Skin of body (tissue), 3 donors: ENCODE measurements at places on chromosomes 7 and 10. TPM values are rescaled to one million over a fixed set of nuclear protein-coding genes. Genes with fewer than 3 reads are reported as not detected.

DNA sequence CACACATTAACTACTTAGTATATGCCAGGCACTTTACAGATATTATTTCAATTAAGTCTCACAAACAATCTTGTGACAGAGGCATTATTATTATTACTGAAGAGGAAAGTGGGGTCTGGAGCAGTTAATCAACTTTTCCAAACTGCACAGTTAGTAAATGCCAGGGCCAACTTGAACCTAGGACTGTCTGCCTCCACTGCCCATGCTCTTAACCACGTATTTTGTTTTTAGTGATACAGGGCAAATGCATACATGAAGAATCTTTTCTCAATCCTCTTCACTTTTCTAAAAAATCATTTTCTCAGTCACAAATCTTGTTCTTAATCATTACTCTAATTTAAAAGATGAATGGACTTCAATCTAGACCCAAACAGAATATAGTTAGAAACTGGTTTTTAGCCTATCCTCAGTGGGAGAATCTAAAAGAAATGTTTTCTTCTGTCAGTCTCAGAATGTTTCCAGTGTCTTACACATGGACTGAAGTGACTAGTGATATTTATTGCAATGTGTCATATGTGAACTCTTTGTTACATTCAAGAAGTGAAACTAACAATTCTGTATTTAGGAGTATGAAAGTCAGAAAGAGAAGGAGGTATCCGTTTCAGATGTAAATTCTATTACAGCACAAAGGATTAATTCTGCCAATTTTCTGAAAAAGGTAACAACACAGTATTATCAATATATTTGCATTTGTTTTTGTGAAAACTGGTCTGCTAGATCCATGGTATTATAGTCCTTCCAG is 55.5 kb upstream of the CCNJ start:
- no peak for DNase-seq

DNA sequence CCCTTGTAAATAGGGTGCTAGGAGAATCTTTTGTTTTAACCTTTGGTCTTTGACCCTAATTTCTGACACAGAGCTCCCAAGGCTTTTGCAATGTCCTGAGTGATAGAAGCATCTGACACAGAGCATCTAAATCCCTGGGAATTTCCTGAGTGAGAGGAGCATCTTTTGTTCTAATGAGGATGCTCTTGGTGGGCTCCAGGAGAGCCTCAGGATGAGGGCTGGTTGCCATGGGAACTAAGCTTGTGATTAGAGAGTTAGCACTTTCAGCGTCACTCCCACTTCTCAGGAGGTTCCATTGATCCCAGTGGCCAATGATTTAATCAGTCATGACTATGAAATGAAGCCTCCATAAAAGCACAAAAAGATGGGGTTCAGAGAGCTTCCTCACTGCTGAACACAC is 264.8 kb downstream of the KIF20B start:
- DNase-seq: no peak

The JAZF1 gene
- total RNA-seq: 22.1 TPM

The UBE2D1 gene
- total RNA-seq: 12.3 TPM

The GATA3 gene
- total RNA-seq: 16.0 TPM

GRCh38 chr10:111177379-111177778 is 100.5 kb downstream of the ADRA2A start:
- DNase-seq: no peak

The NODAL gene
- not detected for total RNA-seq

GRCh38 chr10:102935939-102936605 is 18.0 kb downstream of the CNNM2 start:
- DNase-seq: no peak

DNA sequence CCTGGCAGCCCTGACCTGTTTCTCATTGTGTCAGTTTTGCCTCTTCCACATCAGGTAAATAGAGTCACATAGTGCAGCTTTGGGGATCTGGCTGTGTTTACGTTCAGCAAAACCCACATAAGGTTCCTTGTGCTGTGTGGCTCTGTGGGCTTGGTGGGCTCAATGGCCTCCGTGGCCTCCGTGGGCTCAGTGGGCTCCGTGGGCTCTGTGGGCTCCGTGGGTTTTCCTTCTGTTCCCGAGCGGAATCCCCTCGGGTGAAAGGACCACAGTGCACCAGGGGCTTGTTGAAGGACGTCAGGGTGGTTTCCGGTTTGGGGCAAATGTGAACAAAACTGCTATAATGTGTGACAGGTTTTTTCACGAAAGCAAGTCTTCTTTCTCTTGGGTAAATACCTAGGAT is 12.5 kb upstream of the DPYSL4 start:
- DNase-seq: no peak

DNA sequence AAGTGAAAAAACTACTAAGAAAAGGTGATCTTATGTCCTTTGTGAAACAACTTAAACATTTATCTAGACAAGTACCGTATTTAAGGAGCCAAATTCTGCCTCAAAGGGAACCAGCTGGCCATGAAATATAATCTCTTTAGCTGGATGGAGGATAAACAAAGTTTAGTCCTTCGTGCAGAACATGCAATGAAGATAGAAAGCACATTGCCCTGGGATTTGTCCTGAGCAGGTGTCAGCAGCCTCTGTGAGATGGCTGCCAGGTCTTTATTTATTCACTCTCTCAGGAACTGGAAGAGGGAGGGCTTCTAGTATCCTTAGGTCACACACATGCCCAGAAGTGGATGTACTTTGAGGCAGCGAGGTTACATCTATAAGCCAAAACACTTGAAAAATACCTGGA is 57.4 kb upstream of the CASD1 start:
- peak; percentile 1 for DNase-seq
